ENCODE measurements at places on chromosomes 4 and X. TPM values are rescaled to one million over a fixed set of nuclear protein-coding genes. Genes with fewer than 3 reads are reported as not detected.

DNA sequence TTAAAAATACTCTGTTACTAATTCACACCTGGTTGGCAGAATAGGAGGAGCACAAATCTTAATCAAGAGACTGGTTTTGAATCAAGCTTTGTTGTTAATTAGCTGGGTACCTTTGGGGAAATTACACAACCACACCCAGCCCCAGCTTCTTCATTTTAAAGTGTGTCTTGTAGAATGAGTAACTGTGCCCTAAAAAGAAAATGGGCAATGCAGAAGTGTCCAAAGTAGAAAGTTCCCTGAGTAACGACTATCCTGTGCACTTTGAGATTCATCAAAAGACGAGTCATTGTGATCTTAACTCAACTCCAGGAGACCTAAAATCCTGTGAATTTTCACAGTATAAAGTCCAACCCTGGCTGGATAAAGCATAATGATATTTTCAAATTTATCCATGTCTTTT is 792.3 kb upstream of the HS3ST1 start:
- DNase-seq, result no peak

DNA sequence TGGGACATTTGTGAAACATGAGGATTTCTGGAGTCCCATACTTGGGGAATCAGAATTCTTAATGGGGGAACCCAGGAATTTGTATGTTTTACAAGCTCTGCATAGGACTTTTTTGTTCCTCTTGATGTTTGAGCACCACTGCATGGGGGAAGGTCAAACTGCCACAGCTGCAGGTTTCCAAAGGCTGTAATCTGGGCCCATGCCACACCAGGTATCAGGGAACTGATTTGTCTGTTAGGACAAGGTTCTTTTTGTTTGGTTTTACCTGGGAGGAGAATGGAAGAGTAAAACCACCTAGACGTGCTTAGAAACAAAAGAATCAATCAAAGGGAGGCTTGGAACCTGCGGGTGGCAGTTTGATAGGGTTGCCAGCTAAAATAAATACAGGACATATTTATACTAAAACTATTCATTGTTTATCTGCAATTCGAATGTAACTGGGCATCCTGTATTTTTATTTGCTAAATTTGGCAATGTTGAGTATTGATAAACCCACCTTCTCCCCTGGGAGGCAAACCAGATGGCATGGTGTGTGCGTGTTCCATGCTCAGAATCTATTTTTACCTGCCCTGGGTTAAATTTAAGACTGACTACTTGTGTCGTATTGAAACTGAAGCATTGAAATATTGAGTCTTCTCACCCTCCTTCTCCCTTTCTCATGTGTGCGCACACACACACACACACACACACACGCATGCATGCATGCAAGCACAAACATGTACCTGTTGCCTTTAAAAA is 63.7 kb downstream of the TMEM164 start:
- DNase-seq, result no peak

DNA sequence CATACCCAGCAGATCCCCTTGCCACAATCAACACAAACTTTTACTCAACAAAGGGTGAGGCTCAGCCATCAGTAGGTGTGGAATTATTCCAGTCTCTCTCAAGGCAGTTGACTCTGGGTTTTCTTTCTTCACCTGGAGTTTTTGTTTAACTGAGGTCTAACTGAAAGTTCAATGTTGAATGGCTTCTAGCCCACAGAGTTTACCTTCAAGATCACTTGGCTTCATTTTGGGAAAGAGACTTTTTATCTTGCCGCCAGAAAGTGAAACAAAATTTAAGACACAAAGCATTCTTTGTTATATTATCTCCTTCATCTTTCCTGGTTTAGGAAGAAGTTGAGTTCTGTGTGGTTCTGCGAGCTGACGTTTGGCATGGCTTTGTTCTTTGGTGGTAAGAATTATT is 83.8 kb upstream of the RASGEF1B start:
- no peak for DNase-seq

- no peak for DNase-seq
These were observed 117.2 kb downstream of the TEX13C start for GRCh38 chrX:125436855-125437254.

DNA sequence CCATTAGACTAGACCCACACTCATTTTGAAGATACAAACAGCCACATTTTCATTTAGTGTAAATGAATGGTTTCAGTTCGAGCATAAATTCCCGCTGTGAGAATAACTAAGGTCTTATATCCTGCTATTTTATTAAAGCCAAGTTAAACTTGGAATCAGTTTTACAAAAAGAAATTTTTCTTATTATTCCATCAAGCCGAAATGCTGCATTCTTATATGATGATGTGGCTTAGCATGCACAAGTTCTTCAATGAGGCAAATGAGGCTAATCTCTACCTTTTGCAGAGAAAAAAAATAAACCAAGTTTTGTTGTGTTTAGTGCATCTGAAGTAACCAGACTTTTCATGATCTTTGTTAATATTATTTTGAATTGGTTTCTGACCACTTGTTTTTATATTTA is 953.9 kb upstream of the PCDH10 start:
- peak; percentile 14 for DNase-seq

DNA sequence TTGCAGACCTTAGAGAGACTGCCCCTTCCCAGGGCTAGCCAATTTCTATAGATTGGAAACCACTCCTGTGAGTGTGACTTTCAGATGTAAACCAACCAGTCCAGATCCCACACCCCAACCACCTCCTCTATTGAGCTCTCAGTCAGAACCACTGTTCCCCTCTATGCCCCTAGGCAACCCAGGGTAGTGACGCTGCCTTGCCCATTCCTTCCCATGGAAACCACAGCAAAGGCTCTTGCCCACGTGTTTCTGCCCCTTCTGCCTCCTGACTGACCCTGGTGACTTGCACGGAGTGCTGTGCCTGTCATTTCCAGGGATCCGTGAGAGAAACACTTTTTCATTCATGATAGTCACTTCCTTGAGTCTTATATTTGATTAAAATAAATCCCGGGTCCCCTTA is 32.4 kb downstream of the CYTL1 start:
- no peak for DNase-seq

GRCh38 chrX:136694431-136695087 is 46.6 kb downstream of the CD40LG start:
- peak; percentile 32 for DNase-seq

GRCh38 chrX:12898073-12898472 is 8.3 kb upstream of the TLR8 start:
- DNase-seq, result no peak

GRCh38 chr4:184722798-184723197 is 11.1 kb downstream of the CENPU start:
- no peak for DNase-seq

TRO gene
- 128 TPM for polyA plus RNA-seq

PRR32 gene
- 206 TPM for polyA plus RNA-seq

CFAP47 gene
- not detected for polyA plus RNA-seq

FGF16 gene
- 3.3 TPM for polyA plus RNA-seq

MAGEA8 gene
- 0.25 TPM for polyA plus RNA-seq
